NCI-H2081 treated with DMSO at 0.1 percent for 48 hours (cell line): ENCODE measurements at places on chromosomes 12 and 14.

DNA sequence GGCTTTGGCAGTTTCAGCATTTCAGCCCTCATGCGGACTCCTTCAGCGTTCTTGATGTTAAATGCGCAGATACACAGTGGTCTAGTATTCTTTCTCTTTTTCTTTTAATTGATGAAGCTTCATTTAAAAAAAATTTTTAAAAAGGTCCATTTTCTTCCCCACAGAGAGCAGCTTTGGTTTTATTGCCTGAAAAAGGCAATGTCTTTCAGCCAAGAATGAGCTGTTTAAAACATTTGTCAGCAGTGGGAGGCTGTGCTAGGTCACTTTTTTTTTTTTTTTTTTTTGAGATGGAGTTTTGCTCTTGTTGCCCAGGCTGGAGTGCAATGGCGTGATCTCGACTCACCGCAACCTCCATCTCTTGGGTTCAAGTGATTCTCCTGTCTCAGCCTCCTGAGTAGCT lies 13.5 kb downstream of the KMT5A start:
- no peak for DNase-seq

DNA sequence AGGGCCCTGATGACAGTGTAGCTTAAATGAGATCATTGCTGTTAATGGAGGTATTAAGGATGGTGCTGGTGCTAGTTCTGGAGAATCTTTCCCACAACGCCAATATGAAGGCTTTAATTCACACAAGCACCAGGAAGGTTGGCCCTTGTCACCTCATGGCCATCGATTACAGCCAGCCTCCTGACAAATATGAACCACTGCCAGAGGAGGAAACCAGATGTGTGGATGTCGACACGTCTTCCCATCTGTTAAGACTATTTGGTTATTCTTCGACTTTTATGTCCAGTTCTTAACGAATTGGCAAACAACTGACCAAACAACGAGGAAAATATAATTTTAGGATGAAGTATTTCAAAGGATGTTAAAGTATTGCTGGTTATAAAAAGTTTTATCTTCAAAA lies 79.5 kb downstream of the PIK3C2G start:
- no peak for DNase-seq

GRCh38 chr12:122449317-122449716 lies 26.8 kb upstream of the CLIP1 start:
- no peak for DNase-seq

- peak; percentile 70 for DNase-seq
Measured at GRCh38 chr14:37594971-37595808, at the start of the genes FOXA1 and TTC6. FOXA1 (minus strand) TSS chr14:37595249; CDS start chr14:37594972, 277 bp downstream. TTC6 (plus strand) TSS chr14:37595629; CDS start chr14:37622065, 26,436 bp downstream.

- no peak for DNase-seq
Measured at GRCh38 chr14:46661728-46662127, 10.1 kb upstream of the RPL10L start.

DNA sequence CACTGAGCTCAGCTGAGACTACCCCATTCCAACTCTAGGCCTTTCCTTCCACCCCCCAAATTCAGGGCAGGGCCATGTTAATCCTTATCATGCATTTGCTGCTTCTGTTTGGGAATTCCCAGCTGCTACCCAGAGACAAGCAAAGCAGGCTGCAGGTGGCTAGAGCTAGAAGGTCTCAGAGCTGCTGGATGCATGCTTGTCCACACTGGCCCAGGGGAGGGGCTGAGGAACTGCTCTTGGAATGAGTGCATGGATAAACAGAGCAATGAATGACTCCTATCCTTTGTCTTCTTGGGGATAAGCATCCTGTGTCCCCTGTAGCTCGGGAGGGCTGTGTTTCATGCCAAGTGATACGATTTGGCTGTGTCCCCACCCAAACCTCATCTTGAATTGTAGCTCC lies 136.8 kb upstream of the NOS1 start:
- no peak for DNase-seq

DNA sequence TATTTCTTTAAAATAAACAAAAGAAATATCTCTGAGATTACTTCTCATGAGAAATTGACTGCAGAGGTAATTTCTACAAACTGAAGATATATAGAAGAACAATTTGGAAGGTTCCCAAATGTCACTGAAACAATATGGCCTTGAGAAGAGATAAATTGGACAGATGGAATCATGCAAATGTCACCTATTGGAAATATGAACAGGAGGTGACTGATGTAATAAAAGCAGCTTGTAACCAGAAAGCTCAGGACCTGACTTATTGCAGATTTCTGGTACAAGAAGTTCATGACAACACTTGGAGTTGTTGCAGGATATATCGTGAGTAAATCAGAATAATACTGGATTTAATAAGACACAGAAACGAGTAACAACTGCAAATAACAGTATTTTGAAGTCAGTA lies 93.3 kb upstream of the TRHDE start:
- no peak for DNase-seq

DNA sequence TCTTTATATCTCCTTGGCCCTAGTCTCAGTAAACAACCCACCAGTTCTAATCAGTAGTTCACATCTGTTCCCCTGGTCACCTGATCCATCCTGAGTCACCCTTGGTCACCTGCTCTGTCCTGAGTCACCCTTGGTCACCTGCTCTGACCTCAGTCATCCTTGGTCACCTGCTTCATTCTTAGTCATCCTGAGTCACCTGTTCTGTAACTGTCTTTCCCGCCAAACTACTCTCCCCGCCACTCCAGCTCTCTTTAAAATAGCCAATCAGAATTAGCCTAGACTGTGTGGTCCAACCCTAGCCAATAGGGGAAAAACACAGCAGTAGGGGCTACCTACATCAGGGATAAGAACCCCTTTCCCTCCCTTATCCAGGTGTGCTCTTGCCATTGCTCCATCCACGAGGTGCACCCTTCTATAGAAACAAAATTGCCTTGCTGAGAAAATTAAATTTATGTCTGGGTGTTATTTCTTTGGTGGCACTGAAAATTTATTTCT lies 245.4 kb upstream of the DIO3 start:
- no peak for DNase-seq

DNA sequence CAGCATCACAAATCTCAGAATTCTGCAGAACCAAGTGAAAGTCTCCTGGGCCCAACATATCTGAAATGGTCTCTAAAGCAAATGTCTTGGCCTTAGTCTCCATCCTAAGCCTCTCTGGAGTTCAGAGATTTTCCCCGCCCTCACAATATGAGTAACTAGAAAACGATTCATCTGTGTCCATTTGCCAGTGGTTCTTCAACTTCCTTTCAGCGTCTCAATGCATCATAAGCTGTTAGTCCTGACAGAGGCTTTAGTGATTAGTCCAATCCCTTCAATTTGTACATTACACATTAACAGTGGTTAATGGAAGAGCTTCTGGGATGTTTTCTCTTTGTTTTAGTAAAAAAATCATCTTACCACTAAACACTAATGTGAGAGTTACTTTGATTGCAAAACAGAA lies 17.4 kb downstream of the NPC2 start:
- no peak for DNase-seq

DNA sequence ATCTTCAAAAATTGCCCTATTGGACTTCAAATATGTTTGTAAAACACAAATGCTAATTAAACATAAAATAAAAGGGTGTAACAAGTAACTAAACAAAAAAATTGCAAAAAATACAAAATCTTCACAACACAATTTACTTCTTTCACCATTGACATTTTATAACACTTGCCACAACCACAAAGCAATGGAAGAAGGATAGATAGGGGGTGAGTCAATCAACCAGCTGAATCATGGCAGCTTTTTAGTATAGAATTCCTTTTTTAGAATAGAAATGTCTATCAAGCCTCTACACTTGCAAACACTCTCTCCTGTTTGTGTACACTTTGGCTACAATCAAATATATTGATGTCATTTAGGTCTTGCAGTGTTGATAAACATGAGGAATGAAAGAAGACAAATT lies 232.7 kb downstream of the SLC16A7 start:
- DNase-seq = no peak

- DNase-seq = no peak
Measured at GRCh38 chr14:65866886-65867285, 454.4 kb downstream of the FUT8 start.

DNA sequence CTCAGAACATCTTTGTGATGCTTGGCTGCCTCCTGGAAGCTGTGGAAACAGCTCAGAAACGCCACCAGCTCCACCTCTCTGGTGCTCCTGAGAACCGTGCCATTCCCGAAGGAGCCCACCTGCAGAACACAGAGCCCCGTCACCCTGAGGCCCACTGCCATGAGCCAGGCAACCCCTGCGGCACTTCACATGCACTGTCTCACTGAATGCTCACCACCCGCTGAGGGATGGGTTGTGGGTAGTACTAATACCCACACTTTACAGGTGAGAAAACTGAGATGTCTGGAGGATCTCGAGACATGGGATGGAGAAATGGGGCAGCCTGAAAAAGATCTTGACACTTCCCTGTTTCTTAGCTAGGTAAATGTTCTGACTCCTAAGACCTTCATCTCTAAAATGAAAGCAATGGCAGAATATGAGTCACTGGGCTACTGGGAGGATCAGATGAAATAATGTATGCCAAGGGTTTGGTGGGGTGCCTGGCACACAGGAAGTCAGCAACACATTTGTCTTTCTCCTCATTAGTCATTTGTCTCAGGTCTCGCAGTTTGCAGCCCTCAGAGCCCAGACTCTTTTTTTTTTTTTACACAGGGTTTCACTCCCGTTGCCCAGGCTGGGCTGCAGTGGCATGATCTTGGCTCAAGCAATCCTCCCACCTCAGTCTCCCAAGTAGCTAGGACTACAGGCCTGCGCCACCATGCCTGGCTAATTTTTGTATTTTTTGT lies 5.3 kb downstream of the OASL start:
- DNase-seq = no peak

- DNase-seq = no peak
Measured at GRCh38 chr12:107525063-107525718, 160.4 kb upstream of the PWP1 start.

DNA sequence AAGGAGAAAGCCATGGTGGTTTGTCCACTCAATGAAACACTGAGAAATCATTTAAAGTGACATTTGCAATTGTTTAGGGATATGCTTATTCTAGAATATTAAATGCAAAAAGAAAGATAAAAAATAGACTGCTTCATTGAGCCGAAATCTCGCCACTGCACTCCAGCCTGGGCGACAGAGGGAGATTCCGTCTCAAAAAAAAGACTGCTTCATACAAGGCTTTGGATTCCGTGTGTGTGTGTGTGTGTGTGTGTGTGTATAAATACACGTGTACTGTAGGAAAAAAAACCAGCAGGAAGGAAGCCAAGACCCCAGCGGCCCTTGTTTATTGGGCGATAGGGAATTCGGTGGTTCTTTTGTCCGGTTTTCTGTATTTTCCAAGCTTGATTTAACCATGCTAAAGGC lies 3.2 kb upstream of the ZNF839 start:
- DNase-seq = no peak

DNA sequence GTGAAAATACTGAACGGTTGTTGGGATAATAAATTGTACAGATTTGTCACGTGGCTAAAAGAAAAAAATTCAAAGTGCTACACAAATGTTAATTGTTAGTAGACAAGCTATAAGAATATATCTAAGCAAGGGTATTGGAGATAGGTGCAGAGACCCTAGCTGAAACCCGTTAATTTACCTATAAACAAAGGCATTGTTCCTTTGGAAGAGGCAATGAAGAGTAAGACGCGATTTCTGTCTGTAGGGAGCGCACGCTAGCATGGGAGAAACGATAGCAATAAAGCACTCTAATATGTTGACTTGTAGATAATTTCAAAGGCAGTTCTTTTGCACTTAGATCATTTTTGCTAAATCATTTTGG lies 565 bp downstream of the CCDC77 start:
- no peak for DNase-seq

DNA sequence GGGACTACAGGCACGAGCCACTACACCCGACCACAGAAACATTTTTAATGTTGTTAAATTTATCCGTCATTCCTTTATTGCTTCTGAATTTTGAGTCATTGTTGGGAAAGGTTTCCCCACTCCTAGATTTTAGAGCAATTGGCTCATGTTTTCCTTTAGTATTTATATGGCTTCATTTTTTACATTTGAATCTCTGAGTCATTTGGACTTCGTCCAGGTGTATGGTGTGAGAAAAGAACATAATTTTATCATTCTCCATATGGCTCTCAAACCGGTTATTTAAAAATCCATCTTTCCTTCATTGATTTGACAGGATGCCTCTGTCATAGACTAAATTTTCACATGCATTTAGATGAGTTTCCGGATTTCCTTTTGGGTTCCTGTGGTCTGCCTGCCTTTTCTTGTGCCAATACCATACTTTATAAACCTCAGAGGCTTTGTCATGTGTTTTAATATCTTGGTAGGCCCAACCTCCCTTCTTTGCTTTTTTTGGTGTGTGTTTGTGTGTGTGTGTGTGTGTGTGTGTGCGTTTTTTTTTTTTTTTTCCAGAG lies 30.9 kb downstream of the LRTM2 start:
- DNase-seq = no peak
